ENCODE measurements at places on chromosomes 3 and 15.

GRCh38 chr15:25641762-25642161, 202.9 kb upstream of the UBE3A start:
- peak; percentile 11 for DNase-seq

DNA sequence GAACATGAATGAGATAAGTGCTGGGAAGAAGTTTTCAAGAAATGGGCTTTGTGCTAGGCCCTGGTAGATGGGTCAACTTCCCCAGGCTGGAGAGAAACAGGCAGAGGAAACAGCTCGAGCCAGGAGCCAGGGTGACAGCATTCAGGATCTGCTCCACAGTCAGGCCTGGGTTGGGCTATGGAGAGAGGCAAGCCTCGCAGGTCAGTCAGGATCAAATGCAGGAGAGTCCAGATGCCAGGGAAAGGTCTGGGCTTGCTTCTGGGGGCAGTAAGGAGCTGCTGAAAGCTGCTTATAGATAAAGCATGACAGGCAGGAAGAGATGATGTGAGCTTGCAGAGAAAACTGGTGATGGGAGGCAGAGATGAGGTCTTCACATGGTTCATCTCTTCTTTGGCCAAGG, 11.0 kb upstream of the USP3 start:
- no peak for DNase-seq

- DNase-seq = no peak
Measured at GRCh38 chr3:178514401-178514800, 21.8 kb upstream of the KCNMB2 start.

DNA sequence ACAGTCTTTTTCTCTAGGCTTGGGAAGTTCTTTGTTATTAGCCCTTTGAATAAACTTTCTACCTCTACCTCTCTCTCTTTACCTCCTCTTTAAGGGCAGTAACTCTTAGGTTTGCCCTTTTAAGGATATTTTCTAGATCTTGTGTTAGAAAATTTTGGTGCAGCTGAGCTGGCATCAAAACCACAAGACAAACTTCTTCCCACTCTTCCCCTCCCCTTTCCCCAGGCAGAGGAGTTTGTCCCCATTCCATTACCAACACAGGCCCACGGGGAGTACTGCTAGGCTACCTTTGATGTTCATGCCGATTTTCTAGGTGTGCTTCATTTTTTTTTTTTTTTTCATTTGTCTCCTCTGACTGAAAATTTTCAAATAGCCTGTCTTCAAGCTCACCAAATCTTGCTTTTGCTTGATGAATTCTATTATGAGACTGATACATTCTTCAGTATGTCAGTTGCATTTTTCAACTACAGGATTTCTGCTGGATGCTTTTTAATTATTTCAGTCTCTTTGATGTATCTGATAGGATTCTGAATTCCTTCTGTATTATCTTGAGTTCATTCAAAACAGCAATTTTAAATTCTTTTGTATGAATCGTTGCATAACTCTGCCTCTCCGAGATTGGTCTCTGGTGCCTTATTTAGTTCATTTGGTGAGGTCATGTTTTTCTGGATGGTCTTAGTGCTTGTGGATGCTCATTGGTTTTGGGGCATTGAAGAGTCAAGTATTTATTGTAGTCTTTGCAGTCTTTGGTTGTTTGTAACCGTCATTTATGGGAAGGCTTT, 112.0 kb downstream of the UBE2E2 start:
- DNase-seq = no peak

GRCh38 chr15:74676801-74677200, 19.0 kb downstream of the EDC3 start:
- no peak for DNase-seq

- DNase-seq = no peak
Measured at GRCh38 chr3:146712806-146713205, 107.7 kb upstream of the PLSCR5 start.

DNA sequence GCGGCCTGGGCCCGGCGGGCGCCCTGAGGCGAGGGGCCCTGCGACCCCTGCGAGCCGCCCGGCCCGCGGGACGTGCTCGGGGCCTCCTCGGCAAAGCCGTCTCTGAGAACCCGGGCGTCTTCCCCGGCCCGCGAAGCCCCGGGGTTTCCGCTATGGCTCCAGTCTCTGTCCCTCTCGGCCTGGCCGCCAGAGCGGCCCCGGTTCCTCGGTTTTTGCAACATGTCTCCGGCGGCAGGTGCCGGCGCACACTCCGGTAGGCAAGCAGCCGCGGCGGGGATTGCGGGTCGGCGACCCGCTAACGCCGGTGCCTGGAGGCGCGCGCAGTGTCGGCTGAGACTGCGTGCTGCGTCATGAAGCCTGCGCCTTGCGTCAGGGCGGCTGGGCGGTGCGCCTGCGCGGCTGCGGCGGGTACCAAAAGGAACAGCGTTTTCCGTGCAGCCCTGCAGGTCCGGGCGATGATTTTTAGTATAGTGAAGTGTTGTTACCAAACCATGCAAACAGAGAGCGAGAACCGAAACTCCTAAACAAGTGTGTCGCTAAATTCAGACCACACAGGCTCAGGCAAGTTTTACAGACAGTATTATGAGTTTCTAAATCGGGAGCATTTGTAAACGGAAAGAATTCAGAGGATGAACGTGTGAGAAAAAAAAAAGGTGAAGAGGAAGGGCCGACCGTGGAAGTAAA, at the start of gene NSMCE3:
TSS of gene NSMCE3 (minus strand) at position 338 of the 684 bp plus-strand sequence. CDS start at position 221, 117 bp downstream.
- peak; percentile 71 for DNase-seq

- no peak for DNase-seq
Measured at GRCh38 chr3:173340626-173341025, 56.9 kb upstream of the NLGN1 start.

DNA sequence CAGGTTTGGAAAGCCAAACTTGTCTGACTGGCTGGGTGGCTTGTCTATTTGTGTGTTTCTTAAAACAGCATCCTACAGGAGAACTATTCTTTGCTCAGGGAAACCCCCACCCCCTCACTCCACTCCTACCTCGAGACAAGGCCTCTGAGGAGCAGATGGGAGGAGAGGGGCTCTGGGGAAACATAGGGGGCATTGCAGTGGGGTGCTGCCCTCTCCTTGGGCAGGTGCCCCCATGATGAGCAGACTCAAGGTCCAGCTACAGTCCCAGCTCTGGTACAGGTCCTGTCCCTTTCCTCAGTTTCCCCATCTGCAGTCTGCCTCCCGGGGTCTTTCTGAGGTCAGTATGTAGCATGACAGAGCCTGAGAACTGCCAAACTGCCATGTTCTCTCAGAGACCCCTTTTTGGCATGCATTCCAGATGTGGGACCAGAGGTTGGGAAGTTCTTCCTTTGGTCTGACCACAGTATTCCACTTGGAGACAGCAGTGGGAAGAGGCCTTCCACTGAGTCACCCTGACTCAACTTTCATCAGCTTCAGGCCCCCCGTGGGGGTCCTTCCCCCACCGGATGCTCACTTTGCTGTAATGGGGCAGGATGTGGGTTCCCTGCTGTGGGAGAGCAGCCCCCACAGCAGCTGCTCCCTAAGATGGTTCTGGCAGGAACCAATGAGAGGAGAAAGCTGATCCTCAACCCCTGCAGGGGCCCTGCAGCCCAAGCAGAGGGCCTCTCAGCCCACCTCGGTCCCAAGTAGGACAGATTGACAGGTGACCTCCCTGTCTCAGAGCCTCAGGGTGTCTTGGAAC, 32.3 kb upstream of the CYP11A1 start:
- DNase-seq = no peak

DNA sequence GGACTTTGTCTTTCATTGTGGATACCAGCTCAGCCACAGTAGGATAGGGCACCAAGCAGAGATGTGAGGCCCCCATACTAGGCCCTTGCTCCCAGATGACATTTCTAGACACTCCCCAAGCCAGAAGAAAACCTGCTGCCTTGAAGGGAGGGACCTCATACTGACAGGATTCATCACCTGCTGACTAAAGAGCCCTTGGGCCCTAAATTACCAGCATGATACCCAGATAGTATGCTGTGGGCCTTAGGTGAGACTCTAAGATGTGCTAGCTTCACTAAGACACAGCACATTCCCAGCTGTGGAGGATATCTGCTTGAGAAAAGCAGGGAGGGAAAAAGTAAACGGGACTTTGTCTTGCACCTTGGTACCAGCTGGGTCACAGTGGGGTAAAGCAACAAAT, 324.0 kb downstream of the TBL1XR1 start:
- DNase-seq = no peak

DNA sequence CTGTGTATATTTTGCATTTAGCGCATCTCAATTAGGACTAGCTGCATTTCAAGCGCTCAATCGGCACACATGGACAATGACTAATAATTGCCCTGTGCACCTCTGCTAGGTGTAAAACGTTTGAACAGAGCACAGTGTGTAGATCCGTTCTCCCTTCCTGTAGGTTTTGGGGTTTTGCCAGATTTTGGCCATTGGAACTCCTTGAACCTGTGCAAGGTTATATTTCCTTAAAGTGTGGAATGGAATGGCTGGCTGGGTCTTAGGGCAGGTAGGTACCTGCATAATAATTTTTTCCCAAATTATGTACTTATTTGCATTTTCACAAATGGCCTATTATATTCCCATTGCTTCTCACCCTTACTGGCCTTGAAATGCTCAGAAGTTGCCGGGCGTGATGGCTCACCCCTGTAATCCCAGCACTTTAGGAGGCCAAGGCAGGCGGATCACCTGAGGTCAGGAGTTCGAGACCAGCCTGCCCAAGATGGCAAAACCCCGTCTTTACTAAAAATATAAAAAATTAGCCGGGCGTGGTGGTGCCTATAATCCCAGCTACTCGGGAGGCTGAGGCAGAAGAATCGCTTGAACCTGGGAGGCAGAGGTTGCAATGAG, 777 bp downstream of the RNU5B-1 start:
- no peak for DNase-seq

All from urinary bladder (tissue), 4 donors.